ENCODE measurements at places on chromosomes 6 and 20.

DNA sequence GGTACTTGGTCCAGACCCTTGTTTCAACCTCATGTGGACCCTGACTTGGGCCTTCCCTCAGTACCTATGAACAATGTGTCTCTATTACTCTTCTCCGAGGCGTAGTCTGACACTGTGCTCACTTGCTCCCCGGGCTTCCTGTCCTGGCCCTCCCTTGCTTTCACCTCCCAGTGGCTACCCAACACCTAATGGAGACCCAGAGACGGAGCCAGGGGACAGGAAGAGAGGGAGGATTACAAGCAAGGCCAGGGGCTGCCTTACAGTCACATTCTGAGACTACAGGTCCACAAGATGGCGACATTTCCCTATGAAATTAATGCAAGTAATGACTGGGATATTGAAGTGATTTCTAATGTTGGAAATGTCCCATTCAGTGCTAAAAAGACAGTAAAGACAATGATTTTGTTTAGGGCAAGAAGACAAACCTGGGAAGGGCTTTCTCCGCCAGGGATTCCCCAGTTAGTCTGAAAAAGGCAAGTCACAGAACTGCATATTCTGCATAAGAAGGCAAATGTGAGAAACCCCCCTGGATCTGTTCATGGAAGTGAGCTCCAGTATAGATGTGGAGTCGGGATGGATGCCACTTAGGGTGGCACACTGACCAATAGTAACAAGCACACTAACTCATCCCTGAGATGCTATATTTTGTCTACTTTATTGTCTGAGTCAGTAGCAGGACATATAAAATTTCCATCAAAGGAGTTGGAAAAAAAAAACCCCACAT, 44.0 kb upstream of the ZBTB24 start:
- DNase-seq, result peak; percentile 66

GRCh38 chr6:121896771-121897170, 461.3 kb downstream of the GJA1 start:
- no peak for DNase-seq

DNA sequence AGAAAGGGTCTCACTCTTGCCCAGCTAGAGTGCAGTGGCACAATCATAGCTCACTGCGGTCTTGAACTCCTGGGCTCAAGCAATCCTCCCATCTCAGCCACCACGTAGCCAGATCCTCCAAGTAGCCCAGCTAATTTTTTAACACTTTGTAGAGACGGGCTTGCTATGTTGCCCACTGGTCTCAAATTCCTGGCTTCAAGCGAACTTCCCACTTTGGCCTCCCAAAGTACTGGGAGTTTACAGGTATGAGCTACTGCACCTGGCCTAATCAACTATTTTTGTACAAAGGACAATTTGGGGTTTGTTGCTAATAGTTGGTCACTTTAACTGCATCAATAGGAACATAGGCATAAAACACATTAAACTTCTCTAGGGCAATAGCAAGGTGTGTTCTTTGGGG, 29.9 kb upstream of the SYNCRIP start:
- peak; percentile 29 for DNase-seq

DNA sequence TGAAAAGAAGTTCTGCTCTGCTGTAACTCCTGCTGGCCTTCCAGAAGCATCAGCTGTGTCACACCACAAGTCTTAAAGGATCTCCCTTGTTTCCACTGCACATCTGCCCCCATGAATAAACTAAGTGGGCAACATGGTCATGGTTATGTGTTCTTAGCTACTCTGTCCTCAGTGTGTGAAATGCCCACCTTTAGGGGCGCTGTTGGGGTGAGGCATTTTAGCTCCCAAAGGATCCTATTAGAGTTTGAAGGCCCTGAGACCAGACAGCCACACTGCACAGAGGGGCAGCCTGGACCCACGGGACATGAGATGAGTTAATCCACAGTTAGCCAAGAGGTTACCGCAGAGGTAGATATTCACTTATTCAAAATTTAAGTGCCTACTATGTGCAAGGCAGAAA, 294.3 kb upstream of the QKI start:
- DNase-seq, result no peak

DNA sequence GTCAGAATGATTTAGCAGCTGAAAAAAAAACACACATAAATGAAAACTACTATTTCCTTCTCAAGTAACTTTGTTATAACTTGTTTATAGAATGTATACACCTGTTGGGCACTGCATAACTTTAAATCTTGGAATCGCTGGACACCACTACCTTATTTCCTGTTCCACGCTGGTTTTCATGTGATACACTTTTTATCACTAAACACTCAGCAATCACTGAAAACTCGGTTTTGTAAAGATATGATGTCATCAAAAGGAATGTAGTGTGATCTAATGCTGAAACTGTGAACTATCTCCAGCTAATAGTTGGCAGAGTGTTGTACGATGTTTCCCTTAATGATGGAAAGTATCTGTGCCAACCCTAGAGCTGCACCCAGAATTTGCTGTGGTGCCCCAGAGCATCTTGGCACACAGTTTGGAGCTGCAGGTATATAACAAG, 127.9 kb downstream of the BACH2 start:
- DNase-seq, result no peak
